Suppressor macrophage treated with lipopolysaccharide for 4 hours (primary cell): ENCODE measurements at places on chromosomes 5 and 9.

DNA sequence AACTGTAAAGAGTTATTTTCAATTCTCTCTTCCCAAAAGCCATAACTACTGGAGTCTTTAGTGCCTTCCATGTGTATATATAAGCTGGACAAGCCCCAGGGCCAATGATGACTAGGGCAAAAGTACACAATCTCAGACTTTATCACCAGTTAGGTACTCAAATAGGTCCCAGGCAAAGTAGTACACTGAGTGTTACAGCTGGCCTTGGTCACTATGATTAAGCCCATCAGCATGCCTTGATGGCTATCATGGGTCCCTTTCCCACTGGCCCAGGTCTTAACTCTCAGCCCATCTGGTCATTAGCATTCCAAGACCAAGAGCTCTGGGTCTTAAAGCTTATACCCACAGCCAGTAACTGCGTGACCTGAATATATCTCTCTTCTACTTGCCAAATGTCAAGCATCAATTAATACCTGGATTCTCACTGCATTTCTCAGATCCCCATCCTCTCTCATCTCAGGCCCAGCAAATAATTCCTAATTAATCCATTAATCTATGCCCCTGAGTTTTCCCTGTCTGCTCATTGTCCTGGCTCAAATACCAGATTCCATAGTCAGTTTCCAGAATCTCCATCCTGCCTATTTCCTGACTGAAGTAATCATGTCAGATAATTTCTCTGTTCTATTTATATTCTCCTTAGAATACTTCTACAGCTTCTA, 62.3 kb downstream of the NR6A1 start:
- DNase-seq: no peak

- no peak for DNase-seq
Measured at GRCh38 chr5:68930139-68930538, 163.7 kb upstream of the SLC30A5 start.

- peak; percentile 41 for DNase-seq
Measured at GRCh38 chr5:75048457-75048953, 3.9 kb downstream of the GCNT4 start.

GRCh38 chr5:36031223-36031622, 35.5 kb downstream of the UGT3A2 start:
- no peak for DNase-seq

DNA sequence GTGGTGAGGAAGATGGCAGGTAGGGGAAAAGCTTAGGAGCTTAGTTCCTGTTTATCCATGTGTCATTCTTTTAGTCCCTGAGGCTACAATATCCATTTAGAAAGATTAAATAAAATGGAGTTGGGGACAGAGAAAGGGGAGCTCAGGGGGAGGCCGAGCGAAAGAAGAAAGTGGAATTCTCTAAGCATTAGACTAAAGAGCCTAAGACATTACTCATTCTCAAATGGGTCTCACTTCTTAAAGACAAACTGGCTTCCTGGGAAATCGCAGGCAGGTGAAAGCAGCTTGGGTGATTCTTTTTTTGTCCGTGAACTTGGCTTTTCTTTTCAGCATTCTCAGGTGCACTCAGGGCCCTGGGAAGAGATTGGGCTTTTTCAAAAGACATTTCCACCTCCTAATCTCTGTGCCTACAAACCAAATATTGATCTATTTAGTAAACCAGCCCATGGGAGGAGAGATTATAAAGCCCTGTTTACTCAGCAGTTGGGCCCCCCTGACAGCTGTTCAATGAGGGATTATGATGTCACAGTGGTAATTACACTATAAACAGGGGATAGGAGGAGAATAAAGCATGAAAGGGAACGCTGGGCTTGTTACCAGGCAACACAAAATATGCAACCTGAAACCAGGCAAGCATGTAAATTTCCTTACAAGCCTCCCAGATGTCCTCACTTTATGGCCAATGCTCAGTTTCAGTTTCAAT, 584.0 kb downstream of the ACTL7B start:
- peak; percentile 77 for DNase-seq

- DNase-seq: no peak
Measured at GRCh38 chr9:95204710-95205109, 112.8 kb downstream of the FANCC start.
